ENCODE measurements at places on chromosomes 7 and 10.

DNA sequence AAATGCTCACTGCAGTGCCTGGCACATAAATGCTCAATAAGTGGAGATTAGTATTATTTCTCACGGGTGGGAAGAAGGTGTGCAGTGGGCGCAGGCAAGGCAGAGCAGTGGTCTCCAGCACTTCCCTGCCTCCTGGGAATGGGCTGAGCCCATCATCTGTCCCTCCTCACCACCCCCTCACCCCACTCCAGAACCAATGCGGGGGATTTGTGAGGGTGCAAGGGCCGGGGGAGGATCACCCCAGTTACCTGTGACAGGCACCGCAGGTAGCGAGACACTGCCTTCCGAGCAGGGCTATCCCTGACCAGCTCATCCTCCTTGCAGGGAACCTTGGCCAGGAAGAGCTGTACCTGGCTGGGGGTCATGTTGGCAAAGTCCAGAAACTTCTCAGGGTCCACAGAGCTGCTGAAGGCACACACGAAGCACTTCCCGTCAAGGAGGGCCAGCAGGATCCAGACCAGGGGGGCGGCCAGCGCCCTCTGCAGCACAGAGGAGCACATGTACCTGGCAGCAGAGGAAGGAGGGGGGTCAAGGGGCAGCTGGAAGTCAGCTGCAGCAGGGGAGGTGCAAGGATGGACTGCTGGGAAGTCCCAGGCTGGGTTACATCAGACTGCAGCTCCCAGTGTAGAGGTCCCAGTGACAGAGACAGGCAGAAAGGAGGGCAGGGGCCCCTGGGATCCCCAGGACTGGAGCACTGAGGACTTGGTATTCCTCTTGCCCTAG lies 2.8 kb downstream of the CALHM3 start:
- DNase-seq = no peak

DNA sequence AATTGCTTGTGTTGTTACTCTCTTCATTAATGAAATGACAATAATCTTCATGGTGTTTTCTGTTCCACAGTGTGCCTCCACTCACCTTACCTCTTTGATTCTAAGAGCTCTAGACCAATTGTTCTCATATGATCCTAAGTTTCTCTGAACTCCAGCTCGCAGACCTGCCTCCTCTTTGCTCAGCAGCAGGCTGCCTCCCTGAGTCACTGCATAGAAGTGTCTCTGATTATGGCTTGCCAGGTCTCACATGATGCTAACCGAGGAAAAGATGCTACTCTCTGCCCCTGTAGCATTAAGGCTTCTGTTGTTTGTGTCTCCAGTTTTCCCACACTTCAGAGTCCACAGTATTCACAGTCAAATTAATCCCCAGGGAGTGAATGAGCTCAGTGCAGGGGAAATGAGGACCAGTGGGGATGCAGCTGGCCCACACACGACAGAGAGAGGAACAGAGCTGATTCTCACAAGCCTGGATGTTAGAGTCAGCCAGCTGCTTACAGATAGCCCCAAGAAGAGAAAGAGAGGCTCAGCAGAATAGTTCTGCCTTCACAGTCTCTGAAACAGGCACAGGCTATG lies 145.9 kb upstream of the EGR2 start:
- DNase-seq = no peak

DNA sequence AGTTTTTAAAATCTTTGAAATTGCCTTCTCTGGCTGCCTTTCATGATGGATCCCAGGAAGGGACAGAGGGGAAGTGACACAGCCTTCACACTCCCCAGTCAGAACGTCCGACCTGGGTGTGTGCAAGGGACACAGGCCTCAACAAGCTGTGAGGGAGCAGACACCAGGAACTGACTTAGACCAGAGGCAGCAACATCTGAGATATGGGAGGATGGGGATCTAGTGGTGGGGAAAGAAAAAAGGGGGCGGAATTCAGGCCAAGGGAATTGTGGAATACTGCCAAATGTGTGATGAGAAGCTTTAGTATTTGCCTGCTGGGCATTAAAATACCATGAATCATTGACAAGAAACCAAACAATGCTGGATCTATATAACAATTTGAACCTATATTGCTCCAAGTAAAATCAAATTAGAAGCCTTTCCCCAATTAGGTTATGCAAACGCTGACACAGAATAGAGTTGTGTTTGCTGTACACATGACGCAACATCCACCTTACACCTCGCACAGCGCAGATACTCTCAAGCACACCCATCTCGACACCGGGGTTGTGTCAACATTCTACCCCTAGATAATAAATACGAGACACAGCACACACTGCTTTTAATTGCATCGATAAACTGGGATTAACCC lies 17.2 kb upstream of the MNX1 start:
- DNase-seq = no peak

- no peak for DNase-seq
Observed at GRCh38 chr7:157477550-157478212, 140.9 kb downstream of the DNAJB6 start.

DNA sequence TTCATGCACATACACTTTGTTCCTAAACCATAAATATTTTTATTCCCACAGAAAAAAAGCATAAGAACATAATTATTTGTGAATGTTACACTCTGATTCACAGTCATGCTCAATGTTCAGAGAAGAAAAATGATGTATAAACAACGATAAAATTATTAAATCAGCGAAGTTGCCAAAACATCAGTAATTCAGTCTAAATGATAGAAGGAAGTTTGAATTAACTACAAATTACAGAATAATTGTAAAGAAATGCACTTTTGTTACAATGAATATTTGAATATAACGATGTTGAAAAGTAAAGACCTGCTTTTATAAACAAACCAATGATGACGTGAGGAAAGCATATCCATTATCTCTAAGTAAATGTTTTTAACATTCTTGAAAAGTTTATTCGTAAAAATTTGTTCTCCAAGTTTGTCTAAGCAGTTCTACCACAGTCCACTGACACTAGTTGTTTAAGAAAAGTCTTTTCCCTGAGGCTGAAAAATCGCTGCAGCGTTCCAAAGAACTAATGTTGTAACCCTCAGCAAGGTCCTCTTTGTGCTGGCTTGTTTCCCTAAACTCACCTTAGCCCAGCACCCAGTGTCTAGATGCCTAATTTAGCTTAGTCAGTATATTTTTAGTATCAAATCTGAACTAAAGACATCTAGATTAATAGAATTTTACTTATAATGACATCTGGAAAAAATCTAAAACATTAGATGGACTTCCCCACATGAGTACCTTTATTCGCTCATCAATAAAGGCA lies 30.4 kb downstream of the TSPAN12 start:
- no peak for DNase-seq

DNA sequence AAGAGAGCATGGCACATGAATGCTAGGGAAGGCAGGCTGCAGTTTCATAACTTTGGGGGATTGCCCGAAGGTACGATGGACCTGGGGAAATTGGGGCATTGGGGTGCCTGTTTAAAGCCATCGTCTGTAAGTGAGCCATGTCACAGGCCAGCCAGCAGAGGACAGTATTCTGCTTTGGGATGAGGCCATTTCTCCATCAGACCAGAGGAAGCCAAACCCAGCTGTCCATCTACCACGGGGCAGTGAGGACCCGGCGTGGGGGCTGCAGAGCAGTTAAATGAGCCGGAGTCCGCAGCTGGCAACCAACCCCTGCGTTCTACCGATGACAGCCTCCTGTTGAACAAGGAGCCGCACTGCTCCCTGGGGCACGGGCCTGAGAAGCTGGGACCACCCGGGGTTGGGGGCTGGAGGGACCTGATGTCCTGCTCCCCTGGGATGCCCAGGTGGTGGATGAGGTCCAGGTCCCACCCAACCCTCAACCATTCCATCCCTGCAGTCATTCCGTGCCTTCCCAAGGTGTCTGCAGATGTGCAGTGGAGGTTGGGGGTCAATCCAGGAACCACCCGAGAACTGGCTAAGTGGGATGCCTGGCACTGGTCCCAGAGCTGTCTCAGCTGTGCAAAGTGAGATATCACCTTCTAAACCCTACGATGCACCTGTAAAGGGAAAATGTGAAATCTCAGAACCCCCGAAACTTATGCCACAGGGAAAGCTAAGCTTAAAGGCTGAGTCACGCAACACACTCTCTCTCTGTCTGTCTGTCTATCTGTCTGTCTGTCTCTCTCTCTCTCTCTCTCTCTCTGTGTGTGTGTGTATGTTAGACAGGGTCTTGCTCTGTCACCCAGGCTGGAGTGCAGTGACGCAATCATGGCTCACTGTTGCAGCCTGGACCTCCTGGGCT lies 12.1 kb upstream of the RHBDD2 start:
- no peak for DNase-seq

GRCh38 chr10:22765660-22766547 lies 51.5 kb upstream of the PIP4K2A start:
- DNase-seq = no peak

DNA sequence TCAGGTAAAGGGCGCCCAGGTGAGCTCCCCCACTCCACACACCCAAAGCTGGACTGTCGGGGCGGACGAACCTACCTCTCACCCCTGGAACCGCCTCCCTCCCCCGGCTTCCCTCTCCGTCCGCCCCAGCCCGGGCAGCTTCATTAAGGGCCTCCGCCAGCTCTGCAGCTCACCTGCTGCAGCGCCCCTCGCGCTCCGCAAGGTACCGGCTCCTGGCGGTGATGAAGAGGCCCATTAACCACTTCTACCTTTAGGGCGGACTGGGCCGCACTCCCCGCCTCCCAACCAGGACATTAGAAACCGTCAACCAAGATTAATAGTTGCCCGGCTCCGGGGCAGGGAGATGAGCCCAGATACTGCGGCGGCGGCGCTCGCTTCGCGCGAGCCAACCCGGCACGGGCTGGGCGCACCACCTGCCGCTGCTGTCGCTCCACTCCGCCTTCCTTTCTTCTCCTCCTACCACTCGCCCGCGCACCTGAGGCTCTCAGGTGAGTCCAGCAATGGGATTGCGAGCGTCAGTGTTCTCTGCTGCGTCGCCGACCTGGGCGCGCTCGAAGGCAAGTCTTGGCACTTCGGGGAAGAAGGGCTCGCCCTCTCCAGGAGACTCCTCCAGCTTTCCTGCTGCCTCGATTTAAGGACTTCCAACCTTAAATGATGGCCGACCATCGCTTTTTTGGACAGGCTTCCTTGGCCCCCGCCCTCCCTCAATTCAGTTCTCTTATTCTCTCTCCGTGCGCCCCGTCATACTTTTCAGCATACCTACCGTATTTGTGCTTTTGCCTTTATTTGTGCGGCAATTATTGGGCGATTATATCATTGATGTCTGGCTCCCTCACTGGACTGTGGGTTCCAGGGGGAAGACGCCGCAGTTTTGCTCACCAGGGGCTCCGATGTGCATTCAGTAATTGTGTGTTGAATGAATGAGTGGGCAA lies 13.6 kb upstream of the KAZALD1 start:
- DNase-seq = no peak

- DNase-seq = no peak
Observed at GRCh38 chr7:103348452-103348851, 1.0 kb downstream of the PSMC2 start.

DNA sequence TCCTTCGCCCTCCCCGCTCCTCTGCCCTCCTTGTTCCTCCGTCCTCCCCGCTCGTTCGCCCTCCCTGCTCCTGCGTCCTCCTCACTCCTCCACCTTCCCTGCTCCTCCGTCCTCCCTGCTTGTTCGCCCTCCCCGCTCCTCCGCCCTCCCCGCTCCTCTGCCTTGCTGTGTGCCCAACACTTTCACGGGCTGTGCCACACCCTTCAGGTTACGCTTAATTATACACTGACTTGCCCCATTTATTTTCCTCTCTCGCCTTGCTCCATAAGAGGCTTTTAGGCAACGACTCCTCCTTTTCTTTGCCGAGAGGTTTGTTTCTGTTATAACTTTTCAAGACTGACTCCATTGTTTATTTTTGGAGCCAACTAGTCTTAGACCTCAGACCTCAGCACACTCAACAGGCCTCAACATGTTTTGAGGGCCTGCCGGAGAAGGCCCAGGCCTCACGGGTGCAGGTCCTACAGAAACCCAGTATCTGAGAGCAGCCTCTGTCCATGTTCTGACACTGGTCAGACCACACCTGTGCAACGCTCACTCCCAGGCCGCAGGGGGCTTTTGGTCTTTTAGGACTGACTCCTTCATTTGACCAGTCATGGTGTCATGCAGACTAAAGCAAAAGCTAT lies 18.2 kb upstream of the PRKAG2 start:
- no peak for DNase-seq

- no peak for DNase-seq
Observed at GRCh38 chr7:84236398-84236797, 41.8 kb upstream of the SEMA3A start.

DNA sequence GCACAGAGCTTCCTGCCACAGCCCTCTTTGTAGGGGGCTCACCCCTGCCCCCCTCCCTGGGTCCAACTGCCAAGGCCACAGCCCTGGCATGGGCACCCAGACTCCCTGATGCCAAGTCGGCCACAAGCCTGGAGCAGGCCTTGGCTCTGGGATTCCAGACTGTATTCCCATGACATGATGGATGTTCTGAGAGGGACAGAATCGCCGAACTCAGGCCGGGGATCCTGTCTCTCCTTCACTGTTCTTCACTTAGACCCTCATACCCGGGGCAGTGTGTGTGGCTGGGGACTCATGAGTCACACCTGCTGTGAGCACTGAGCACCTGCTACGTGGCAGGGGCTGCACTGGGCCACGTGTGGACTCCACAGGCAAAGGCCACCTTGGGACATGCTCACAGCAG lies 7.9 kb downstream of the CALML5 start:
- DNase-seq = no peak

- no peak for DNase-seq
Observed at GRCh38 chr10:128097783-128098182, 28.4 kb downstream of the MKI67 start.

DNA sequence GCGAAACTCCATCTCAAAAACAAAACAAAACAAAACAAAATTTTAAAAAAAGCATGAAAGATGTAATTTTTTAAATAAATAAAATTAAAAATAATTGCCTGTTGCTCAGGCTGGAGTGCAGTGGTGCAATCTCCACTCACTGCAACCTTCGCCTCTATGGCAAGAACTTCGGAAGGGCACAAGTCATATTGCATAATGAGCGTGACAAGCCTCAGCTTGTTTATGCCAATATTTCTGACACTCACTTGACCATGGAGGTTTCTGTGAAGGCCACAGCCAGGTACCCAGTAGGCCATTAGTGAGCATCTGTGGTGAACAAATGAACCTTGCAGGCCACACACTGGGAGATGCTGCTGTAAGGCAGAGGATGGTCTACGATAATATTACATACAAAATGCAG lies 106.1 kb upstream of the KMT2C start:
- no peak for DNase-seq

- no peak for DNase-seq
Observed at GRCh38 chr10:48976196-48976595, 36.6 kb upstream of the LRRC18 start.

DNA sequence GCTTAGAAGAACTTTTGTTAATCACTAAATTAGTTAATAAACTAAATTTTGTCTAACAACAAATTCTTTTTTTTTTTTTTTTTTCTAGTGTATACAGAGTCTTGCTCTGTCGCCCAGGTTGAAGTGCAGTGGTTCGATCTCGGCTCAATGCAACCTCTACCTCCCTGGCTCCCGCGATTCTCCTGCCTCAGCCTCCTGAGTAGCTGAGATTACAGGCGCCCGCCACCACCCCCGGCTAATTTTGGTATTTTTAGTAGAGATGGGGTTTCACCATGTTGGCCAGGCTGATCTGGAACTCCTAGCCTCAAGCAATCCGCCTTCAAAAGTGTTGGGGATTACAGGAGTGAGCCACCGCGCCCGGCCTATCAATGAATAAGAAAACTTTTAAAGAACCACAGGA lies 1.1 kb upstream of the IQUB start:
- DNase-seq = no peak

GRCh38 chr7:135769005-135769802 lies 20.6 kb upstream of the FAM180A start:
- DNase-seq = no peak

Data from activated CD4-positive, CD25-positive, alpha-beta regulatory T cell (primary cell).